ENCODE measurements at places on chromosomes 12 and 14.
A peak's percentile ranks its signal among the peaks of the same experiment; 100 is the strongest.

DNA sequence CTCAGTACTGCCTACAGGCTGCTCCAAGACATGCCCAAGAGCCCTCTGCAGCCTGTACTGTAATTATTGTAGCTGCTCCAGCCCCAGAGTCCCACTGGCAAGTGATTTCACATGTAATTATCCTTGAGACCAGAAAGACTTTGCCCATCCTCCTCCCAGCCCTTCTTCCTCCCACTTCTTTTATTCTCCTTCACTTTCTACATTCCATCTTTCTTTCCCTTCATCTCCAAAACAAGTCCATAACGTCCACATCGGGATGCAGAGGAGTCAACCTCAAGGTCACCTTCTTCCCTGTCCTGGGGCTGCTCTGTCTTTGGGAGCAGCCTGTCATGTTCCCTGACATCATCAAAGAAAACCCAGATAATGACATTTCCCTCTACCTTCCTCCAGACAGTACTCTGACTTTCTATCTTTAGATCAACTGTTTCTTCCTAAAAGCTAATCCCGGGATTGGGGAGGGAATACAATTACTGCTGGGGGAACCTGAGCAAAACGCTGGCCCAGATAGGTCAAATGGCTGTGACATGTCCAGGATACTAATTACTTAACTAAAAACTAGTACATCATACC, 39.1 kb downstream of the SLC8A3 start:
- DNase-seq: no peak

DNA sequence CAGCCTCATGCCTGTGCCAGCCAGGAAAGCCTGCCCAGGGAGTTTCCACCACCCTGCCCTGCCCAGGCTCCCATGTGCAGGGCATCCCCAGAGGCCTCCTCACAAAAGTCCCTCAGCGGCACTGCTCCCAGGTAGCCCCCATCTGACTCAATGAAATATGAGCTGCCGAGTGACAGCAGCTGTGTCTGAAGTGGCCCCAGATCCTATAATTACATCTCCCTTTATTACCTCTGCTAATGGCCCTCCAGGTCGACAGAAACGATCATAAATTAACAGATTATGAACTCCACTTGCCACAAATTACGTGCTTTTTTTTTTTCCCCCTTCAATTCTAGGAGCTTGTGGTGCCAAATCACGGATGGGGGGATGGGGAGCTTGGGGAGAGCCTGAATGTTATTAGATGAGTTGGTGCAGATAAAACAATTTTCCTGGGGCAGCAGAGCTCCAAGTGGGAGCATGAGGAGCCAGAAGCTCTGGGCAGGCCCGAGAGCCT, 110.4 kb downstream of the ESRRB start:
- no peak for DNase-seq

DNA sequence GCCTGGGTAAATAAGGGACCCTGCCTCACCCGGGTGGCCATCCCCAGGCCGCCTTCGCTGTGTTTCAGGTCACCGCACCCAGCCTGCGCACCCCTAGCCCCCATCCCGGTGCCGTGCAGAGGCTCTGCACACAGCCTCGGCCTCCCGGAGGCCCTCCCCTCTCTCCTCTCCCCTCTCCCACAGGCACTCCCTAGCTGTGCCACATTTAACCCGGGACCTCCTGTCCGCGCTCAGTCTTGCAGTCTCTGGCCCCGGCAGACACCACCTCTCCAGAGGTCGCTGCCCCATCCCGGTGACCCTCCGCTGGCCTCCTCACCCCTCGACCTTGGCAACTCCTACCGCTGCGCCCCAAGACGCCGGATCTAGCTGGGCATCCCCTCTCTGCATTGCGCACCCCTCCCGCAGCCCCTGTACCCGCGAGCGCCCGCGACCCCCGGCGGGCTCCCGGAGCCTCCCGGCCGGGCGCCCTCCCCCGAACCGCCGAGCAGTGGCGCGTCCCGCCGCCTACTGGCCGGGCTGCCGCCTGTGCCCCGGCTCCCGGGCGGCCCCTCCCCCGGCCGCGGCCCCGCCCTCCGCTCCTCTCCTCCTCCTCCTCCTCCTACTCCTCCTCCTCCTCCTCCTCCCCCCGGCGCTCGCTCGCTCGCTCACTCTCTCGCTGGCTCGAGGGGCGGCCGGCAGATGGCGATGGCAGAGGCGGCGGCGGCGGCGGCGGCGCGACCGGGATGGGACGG, 120.7 kb downstream of the AACS start:
- peak; percentile 73 for DNase-seq

DNA sequence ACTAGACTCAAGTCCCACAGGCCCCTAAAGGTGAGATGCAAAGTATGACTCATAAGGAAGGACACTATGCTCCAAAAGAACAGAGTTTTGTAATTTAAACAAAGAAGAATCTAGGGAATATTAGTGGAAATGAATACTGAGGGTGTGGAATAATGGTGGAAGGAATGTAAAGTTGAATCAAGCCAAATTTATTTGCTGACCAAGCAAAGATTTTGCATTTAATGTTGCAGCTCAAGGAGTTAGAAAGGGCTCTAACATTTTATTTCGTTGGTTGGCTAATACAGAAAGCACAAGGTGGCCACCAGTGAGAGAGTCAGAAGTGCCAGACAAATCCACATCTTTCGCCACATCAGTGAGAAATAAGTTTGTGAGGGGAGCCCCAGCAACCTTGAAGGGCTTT, 550.3 kb downstream of the FOXG1 start:
- no peak for DNase-seq

- DNase-seq: no peak
Observed at GRCh38 chr14:79670811-79671210, 540.5 kb downstream of the DIO2 start.

DNA sequence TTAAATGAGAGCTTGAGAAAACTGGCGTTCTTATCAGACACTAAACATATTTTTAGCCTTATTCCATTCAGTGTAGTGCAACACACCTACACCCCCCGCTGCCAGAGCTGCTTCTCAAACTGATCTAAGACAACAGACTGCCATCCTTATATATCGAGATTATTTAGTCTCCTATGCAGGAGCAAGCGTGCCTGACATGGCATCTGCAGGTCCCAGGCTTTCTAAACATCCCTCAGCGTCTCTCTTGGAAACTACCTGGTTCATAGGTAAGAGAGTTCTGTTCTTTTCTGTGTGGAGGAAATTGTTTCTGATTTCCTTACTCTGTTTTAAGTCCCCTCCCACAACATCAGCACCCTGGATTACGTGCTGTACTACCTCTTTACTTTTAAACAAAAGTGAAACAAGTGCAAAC, 117.1 kb upstream of the PTPRB start:
- no peak for DNase-seq

- no peak for DNase-seq
Observed at GRCh38 chr14:99909513-99910064, 116.4 kb downstream of the EML1 start.

DNA sequence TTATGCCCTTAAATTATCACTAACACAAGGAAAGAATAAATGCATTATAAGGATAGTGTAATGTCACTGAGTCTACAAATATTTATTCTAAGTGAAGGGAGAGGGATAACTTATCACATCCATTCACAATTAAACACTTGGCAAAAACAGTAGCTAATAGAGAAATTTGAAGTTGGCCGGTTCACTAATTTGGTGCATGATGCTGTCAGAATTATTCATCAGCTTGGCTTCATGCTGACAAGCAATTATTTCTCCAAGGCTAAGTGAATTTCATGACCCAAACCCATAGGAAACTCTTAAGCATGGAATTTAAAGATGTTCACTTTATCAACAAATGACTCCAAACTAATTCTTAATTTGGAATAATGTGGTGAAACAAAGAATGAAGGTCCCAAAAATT, 25.0 kb upstream of the NR1H4 start:
- DNase-seq: no peak

- no peak for DNase-seq
Observed at GRCh38 chr14:96202441-96203094, 2.1 kb upstream of the BDKRB2 start.

DNA sequence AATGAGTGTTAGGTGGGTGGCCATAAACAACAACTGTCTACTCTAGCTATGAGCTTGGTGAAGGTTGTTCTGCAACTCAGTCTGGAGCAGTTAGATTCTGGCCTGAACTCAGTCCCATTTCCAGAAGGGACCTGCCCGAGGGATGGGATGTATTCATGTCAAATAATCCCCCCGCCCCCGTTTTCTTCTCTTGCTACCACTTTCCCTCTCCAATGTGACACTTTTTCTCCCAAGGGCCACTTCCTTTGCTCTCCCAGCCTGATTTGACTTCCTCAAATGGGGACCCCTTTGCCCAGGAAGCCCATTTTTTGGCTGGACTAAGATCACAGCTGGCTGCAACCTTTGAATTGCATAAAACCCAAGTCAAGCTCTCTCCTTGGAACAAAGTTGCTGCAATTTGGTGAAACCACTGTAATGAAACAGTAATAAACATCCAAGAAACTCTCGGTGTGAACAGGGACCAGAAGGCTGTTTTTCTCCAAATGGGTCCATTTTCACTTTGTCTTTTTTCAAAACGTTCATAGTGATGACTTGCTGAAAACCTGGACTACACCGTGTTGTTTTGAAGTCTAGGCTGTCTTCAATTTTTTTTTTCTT, 137.2 kb upstream of the GSC start:
- DNase-seq: no peak

GRCh38 chr12:39357041-39357440, 85.9 kb downstream of the KIF21A start:
- no peak for DNase-seq

DNA sequence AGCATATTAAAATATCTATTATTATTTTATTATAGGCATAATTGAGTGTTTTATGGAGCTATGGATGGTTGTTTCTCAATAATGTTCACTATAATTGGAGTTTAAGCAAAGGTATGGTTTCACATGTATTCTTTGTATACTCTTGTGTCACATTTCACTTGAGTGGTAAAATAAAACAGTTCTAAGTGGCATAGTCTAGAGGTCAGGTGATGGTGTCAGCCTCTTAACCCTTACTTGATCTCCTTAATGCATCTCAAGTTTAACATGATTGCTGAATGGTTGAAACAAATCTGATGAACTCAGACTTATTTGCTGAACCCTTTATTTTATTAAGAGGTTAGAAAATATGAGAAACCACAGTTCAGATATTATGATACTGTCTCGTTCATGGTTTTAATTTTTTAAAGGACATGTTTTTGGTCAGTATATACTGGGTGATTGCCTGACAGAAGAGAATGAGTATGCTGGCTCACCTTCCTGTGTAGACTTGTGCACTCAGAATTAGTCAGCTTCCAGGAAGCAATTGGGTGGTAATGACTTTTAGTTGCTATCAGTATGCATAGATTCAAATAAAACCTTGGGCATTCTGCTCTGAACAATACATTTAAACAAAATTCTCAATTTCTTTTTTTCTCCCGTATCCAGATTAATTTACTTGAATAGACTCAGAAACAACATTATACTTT, 464.6 kb downstream of the PCNX1 start:
- no peak for DNase-seq

DNA sequence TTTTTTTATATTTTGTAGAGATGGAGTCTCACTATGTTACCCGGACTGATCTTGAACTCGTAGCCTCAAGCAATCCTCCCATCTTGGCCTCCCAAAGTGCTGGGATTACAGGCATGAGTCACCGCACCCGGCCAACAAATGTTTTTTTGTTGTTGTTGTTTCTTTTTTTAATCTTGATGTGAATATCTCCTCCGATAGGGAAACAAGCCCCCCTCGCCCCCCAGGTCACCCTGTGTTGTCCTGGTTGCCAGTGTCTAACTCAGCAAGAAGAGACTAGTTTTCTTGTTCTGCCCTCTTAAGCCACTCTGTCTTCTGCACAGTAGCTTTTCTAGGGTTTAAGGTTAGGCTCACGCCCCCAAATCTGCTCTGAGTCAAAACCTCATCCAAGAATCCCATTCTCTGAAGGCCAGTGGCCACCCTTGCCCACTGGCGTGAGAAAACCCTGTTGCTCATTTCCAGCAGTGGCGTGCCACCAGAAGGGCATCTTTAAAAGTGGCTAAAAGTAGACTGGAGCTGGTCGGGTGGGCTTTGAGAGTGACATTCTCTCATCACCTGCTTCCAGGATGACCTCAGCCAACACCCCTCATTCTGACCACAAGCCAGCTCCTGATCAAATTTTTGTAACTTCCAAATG, 42.7 kb downstream of the C14orf132 start:
- DNase-seq: no peak

GRCh38 chr14:73888460-73888725, 1.7 kb downstream of the ZNF410 start:
- DNase-seq: no peak

DNA sequence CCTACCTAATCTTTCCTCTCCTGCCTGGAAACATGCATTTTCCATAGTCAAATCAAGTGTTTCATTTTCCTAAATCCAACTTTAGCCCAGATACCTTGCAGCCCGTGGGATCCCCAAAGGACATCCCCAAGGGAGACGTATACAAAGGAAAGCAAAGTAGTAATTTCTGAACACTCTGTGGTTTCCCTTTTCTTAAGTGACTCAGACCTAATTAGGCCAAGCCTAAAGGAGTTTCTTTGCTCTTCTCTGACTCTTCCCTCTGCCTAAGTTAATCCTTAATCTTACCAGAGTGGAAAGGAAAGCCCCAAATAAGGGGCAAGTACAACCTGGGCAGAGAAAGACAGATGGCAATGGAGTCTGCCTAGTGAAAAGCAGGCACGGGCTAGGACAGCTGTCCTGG, 250.3 kb downstream of the SPTSSA start:
- no peak for DNase-seq

DNA sequence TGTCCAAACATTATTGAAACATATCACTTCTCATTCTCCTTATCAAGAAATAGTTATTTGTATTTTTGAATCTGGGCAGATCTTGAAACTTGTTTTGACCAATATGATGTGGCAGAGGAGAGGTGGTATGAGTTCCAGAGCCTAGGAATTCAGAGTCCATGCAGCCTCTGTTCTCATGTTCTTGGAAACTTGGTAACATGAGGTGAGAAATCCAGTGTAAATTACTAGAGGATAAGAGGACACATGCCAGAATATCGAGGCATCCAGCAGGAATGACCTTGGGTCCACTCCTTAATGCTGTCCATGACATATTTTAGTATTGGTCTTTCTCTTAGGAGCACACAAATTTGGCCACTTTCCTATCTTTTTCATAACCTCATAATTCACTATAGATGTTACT, 1374.6 kb downstream of the FSCB start:
- DNase-seq: no peak

- DNase-seq: peak; percentile 59
Observed at GRCh38 chr12:49188201-49188915, 522 bp downstream of the TUBA1A start.

- DNase-seq: no peak
Observed at GRCh38 chr12:15806826-15807225, 17.6 kb upstream of the EPS8 start.
